ENCODE measurements at places on chromosomes 4 and X.
A peak's percentile ranks its signal among the peaks of the same experiment; 100 is the strongest.

- DNase-seq: no peak
Measured at GRCh38 chrX:40474205-40474626, 106.6 kb upstream of the ATP6AP2 start.

DNA sequence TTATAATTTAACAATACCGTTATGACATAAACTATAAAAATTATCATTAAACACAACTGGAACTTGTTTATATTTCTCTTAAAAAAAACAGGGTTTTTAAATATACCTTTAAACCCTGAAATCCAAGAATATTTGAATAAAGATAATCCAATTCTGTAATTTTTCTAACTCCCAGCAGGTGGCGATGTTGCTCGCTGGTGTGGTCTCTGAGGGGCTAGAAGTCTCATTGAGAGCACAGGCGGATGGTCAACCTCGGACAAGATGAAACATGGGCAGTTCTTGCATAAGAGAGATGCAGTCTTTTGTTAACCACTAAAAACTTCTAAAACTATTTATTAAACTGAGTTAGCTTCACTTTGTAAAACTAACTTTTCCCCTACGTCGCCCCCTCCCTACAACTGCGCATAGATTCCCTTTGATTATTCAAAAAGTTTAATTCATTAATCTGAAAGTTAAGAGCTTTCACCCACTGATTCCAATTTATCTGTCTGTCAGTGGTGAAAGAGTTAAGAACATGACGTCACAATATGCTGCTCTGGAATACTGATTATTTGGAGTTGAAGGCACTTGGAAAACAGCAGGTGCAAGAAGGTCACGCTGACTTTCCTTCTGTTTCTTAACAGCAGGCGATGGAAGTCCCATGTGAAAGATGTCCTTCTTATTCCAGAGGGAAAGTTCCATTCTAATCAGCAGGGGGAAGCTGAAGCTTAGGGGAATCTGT, 29.5 kb downstream of the DMP1 start:
- DNase-seq: peak; percentile 4

- DNase-seq: peak; percentile 61
Measured at GRCh38 chr4:128782076-128782715, 27.3 kb upstream of the JADE1 start.

GRCh38 chrX:119343856-119344255, 55.3 kb upstream of the SLC25A43 start:
- no peak for DNase-seq

DNA sequence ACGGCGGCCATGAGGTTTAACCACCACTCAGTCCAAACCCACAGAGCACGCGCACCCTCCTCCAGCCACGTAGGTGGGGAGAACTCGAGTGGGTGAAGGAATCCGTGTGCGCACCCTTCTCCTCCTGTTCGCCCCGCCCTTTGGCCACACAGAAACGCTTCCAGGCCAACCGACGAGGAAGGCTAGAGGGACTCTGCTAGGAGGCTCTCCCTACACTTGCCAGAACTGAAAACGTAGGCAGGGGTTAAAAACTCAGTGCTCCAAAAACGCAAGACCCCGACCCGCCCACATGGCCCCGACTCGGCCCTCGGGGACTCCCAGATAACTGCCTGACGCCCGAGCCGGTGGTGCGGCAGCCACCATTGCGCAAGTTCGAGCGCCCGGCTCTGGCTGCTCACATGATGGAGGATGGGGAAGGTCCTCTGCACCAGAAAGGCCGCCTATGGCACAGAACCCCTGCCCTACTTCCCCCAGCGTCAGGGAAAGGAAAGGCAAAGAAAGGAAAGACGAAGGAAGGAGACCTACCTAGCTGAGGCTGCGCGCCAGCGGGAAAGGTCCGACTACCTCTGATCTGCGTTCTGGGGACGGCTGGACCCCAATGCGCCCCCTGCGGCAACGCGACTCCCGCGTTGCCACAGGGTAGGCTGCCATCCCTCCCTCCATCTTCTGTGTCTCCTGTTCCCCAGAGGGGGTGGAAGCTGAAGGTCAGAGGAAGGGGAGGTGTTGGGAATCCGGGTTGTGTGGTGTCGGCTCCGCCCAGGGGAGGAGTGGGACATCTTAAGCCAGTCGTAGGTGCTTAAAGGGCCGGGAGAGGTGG, 201.9 kb upstream of the AGTR2 start:
- DNase-seq: no peak

GRCh38 chr4:170497112-170497511, 407.4 kb upstream of the AADAT start:
- DNase-seq: no peak

DNA sequence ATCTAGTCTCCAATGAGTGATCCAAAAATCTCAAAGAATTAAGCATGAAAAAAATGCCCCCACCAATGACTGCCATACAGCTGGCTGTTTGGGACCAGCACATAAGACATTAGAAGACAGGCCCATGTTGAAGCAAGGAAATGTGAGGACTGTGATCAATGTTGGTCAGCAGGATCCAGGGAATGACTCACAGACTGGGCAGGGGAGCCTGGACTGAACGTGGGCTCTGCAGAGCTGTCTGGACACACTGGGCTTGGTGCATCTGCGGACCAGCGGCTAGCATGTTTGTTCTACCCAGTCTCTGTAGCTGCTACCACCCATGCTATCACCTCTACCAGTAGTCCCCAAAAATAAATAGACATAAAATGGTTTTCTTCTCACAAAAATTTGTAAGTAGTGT, 108.6 kb downstream of the PALLD start:
- no peak for DNase-seq

GRCh38 chr4:161841759-161842158, 322.0 kb downstream of the FSTL5 start:
- DNase-seq: no peak

- DNase-seq: no peak
Measured at GRCh38 chr4:118350961-118351360, 1.8 kb downstream of the PRSS12 start.

DNA sequence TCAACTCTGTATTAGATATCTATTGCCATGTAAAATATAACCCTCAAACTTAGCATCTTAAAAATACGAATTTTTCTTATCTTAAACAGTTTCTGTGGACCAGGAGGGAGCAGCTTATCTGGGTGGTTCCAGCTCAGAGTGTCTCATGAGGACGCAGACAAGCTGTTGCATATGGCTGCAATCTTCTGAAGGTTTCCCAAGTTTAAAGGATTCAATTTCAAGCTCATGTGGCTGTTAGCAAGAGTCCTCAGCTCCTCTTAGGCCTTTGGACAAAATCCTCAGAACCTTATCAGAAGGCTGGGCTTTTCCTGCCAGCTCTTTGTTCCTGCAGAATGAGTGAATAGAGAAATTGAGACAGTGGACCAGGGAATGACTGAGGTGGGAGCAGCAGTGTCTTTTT, 2.8 kb upstream of the CTSO start:
- no peak for DNase-seq

DNA sequence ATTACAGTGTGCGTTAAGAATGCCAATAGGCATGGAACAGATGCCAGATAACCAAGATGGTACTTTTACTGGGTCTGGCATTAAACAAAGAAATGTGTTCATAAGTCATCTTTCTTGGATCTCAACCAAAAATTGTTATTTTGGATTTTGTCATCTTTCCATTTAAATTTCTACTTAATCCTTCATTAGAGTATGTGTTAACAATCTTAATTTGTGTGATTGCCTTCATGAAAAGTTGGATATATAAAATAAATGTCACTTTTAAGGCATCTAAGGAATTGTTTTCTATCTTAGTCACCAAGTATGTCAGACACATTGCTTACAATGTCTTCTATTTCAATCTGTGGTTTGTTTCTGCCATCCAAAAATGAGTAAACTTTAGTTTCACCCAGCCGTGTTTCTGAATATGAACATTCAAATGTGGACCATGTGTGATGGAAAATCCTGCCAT, 87.5 kb downstream of the PALLD start:
- DNase-seq: no peak

DNA sequence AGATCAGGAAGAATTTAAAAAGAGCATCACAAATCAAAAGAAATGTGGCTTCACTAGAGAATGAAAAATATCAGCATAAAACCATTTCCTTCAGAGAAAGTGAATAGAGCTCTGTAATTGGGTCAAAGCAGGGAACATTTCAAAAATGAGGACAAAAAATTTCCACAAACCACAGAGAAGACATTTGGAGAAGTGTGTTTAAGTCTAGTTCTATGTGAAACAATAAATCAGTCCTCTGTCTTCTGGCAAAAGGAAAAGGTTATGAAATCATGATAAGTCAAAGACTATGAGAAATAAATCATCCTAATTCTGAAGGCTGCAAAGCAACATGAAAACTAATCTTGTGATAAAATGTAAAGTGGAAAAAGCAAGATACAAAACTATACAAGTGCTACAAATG, 27.9 kb downstream of the SMPX start:
- no peak for DNase-seq

DNA sequence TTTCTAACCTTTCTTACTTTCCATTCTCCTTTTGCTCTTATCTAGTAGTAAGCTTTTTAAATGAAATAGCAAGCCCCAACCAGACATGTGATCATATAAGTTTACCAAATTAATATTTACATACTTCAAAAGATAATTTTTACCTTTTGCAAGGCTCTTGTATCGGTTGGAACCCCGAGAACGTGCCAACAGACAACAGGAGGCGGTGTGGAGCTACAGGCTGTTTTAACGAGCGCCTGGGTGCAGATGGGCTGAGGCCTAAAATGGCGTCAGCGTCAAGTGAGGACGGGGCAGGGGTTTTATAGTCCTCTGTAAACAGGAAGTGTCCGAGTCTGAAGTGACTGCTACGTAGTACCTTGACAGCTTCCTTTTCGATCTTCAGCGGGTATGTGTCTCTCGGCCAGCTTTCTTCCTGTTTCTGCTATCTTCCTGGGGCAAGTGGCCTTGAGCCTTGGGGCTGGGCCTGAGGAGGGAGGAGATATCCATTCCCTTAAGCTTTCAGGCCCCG, 342.7 kb downstream of the GALNTL6 start:
- DNase-seq: no peak

DNA sequence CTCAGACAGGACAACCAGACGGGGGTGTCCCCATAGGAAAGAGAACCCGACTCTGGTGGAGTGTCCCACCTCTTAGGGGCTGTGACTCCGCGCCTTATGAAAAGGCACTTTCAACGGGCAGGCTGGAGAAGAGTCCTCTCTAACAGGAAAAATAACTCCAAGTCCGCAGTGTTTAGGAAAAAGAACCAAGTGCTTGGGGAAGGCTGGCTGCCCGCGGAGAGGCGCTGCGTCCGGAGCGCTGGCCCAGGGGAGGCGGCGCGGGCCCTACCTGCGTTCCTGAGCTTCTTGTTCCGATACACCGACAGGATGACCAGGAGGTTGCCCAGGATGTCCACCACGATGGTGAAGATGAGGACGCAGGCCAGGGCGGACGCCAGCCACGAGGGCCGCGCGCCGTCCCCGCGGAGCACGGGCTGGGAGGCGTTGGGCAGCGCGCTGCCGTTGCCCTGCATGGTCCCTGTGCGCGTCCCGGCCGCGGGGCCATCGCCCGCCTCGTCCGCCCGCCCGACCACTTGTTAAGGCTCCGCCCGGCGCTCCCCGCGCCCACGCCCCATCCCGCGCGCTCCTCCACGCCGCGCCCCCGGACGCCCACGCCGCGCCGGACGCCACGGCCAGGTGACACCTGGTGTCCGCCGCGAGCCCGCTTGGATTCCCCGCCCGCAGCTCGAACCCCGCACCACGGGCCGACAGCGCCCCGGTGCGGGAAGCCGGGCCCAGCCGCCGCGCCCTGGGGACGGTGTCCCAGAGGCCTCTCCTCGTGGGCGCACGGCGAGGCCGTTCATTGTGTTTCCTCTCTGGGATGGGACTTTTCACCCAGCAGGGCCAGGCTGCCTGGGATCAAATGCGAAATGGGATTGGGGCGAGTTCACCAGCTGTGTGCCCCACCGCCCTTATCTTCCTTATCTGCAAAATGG, at the start of gene MTNR1A:
Gene MTNR1A, minus strand, starts transcription at position 654 of the 914 bp plus-strand sequence. Its CDS starts 202 bp downstream, at position 452.
- DNase-seq: no peak

DNA sequence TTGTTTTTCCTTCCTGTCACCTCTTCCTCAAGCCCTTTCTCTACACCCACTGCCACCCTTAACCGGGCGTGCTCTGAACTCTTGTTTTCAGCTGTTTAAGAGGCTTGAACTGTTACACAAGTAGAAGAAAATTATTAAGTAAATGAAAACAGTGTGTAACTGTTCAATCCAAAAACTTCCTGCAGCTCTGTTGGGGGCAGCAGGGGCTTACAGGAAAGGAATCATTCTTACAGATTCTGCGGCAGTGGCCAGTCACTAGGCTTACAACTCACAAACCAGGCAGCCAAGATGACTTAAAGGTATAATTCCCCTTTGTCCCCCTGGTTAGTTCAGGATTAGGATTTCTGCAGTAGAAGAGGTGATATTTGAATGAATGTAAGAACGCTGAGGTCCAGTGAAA, 70.2 kb upstream of the ETNPPL start:
- no peak for DNase-seq

- DNase-seq: no peak
Measured at GRCh38 chrX:20620306-20620705, 353.6 kb upstream of the RPS6KA3 start.

- no peak for DNase-seq
Measured at GRCh38 chrX:79130857-79131256, 13.6 kb upstream of the GPR174 start.

GRCh38 chr4:183960046-183960420, 54.9 kb downstream of the STOX2 start:
- DNase-seq: no peak

DNA sequence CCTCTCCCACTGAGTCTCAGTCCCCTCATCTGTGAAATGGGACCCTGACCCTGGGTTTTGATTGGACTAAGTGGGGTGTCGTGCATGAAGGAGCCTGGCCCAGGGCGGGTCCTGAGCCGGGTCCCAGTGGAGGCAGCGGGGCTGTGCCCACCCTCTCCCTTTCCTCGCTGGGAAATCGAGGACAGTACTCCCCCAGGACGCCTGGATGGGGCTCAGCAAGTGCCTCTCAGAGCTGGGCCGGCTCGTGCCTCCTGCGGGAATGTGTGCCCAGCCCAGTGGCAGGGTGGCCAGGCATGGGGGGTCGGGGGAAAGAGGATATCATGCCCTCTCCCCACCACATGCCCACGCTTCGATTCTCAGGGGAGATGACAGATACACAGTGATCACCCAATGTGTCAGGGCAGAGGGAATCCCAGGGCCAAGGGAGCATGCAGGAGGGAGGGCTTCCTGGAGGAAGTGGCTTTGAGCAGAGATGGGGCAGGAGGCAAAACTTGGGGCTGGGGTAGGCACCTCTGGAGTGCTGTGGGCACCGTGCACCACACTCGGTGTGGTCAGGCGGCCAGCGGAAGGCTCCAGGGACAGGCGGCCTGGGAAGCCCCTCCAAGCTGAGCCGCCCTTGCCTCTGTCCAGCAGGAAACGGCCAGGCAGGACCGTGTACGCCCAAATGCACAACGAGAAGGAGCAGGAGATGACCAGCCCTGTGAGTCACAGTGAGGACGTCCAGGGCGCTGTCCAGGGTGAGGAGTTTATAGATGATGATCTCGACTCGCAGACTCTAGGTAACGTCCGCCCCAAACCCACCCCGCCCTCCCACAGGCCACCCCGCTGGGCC, 203.0 kb downstream of the AFAP1 start:
- no peak for DNase-seq

- DNase-seq: no peak
Measured at GRCh38 chr4:79607979-79608378, 200.0 kb upstream of the GK2 start.

GRCh38 chr4:153831245-153831644, 42.4 kb upstream of the SFRP2 start:
- no peak for DNase-seq
